ENCODE measurements at places on chromosomes 5 and 9. TPM values are rescaled to one million over a fixed set of nuclear protein-coding genes. Genes with fewer than 3 reads are reported as not detected.

DNA sequence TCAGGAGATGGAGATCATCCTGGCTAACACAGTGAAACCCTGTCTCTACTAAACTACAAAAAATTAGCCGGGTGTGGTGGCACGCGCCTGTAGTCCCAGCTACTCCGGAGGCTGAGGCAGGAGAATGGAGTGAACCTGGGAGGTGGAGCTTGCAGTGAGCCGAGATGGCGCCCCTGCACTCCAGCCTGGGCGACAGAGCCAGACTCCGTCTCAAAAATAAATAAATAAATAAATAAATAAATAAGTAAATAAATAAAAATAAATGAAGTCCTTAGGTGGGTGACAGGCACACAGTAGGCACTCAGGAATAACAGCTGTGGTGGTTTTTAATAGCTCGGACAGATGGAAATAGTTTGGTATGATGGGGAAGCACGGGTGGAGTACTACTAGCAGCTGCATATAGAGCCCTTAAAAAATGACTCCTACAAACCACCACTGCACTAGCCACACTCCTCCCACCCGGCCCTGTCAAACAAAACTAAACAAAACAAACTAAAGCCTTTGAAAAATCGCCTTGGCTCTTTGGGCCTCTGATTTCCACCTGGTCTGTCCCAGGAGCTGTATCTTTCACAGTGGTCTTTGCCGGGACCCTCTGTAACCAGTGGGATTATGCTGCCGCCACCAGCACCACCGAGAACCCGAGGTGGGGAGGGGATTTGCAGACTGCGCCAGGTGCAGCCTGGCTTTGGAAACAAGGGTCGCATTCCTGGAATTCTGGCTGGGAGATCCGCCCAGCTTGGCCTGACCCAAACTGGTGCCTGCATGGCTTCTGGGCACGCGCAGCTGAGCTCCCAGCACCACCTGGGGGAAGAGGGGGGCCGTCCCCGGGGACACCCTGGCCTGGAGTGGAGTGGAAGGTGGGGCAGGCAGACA, 5.1 kb upstream of the WDR5 start:
- peak; percentile 60 for DNase-seq

GRCh38 chr5:174376726-174377373, 331.3 kb downstream of the NSG2 start:
- no peak for DNase-seq

DNA sequence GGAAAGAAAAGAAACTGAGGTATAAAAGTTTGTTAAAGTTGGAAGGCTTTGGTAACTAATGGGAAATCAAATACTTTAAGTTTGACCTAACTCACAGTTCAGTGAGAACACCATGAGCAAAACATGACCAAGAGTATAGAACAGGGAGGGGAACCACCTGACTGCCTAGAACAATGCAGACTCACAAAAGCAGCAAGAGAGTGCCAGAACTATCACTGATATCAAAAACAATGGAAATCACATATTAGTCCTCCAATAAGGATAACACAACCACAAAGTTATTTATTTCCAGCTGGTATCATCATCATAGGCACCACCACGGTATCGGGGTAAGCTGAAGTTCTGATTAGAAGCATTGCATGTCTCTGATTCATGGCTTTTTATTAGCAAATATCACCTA, 77.5 kb downstream of the TRPM6 start:
- DNase-seq = peak; percentile 7

GRCh38 chr9:99663297-99663696, 158.4 kb upstream of the NR4A3 start:
- no peak for DNase-seq

- DNase-seq = peak; percentile 57
Observed at GRCh38 chr9:545480-545879, 296.0 kb upstream of the DMRT1 start.

- DNase-seq = no peak
Observed at GRCh38 chr5:180499684-180500083, 5.5 kb downstream of the CNOT6 start.

GRCh38 chr5:162174358-162174974, 106.9 kb downstream of the GABRG2 start:
- DNase-seq = no peak

DNA sequence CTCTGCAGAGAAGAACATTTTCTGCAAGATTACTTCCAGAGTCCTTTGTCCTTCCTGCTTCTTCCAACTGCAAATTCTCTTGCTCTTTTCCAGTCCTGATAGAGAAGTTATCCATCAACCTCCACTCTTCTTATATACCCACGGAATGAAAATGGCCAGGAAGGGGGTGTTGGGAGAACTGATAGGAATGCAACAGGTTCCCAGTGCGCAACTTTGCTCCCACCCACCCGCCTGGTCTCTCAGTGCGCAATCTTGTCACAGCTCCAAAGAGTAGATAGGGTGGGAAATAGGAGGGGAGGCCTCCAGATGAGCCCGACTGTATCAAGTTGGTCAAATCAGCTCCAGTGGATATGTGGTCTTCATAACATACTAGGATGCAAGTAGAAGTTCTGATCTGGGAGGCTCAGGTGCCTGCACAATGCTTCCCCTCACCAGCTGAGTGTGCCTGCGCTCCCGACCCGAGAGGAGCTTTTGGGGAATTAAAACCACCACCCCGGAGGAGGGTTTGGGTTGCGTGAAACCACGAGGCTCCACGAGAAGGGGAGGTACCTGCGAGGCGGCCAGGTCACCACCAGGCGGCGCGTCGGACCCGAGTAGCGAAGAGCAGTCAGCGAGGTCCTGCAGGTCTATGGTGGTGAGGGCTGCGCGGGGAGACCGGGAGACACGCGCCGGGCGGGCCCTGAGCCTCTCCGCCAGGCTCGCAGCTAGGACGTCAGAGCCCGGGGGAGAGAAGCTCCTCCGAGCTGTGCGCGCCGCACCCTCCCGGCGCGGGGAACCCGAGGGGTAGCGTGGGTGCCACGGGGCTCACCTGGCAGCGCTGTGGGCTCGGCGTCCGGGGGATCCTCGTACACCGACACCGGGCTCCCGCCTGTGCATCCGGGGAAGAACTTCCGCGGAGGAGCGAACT, 835 bp downstream of the MCIDAS start:
- DNase-seq = peak; percentile 25

DNA sequence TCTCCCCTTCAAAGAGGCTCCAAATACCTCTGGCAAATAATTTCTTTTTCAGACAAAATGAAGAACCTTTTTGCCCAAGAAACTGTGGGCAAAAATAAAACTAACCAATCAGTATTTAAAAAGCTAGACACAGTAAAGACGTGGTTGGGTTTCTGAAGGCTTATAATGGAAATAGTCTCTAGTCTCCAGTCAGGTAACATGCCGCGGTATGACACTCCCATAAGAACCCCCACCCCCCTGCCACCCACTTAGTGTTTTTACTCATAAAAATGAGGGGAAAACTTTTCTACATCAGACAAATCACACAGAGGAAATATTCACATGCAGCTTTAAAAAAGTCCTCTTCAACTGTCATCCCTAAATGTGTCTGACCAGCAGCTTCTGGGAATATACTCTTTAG, 105.3 kb downstream of the THBS4 start:
- DNase-seq = no peak

DNA sequence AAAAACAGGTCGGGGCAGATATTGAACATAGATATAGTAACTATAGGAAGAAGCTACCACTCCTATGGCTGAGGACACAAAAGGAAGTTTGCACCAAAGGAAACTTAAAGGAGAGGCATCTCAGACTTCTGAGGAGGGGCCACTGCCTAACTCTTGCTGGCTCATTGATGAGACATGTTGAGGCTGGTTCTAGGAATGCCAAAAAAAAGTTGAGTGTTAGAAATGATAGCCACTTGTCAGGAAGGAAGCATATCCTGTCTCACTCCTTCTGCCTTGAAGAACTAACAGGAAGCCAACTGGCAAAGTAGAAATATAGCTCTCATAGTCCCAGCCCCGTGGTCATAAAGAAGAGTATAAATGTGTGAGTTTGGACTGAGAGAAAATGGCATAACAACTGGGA, 23.3 kb upstream of the STOM start:
- no peak for DNase-seq

DNA sequence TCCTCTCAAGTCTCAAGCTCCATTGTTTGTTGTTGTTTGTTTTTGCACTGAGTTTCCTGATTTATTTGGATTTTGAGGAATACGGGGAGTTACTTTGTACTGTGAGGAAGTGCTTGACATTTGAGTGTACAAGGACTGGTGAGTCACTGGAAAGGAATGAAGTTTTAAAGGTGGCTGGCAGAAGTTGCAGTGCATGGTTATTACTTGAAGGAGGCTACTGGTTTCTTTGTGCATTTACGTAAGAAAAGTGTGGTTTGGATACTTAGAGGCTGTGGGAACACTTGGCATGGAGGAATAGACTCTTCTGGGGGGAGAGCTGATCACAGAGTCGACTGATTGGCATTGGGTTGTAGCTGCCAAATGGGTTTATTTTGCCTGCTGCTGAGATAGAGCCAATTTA, 919.0 kb downstream of the TAF11L14 start:
- DNase-seq = no peak

GRCh38 chr9:89740722-89741121, 135.9 kb downstream of the GADD45G start:
- no peak for DNase-seq

DNA sequence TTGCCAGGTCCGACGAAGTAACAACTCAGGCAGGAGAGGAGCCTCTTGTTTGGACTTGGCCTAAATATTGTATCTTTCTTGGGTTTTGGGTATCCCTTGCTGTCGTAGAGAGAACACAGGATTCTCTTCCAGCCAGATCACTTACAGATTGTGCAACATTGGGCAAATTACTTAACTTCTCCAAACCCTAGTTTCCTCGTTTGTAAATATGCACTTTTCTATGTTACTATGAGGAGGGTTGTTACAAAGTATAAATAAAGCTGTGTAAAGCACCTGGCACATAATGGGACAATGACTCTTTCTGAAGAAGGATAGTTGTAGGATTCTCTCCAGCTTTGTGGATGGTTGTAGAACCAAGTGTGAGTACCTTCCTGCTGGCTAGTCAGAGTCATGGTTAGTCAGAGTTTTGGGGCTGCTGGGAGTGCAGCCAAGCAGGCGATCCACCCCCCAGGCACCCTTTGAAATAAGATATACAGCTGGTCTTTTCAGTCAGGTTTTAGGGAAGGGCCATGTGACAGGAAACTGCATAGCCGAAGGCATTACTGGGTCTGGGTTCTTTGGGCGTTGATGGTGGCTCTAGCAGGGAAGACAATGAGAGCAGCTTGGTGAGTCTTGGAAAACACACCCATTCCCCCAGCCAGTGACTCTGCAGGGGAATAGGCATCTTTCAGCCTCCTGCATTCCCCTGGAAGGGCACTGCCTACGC, 49.9 kb upstream of the GDNF start:
- DNase-seq = peak; percentile 63

Gene FGF10
- total RNA-seq = 1.2 TPM

Gene OCLN
- 3.0 TPM for total RNA-seq

- DNase-seq = peak; percentile 18
Observed at GRCh38 chr5:10625700-10626472, 62.0 kb downstream of the ANKRD33B start.

GRCh38 chr9:33620738-33621439, 96.8 kb downstream of the ANKRD18B start:
- peak; percentile 70 for DNase-seq

DNA sequence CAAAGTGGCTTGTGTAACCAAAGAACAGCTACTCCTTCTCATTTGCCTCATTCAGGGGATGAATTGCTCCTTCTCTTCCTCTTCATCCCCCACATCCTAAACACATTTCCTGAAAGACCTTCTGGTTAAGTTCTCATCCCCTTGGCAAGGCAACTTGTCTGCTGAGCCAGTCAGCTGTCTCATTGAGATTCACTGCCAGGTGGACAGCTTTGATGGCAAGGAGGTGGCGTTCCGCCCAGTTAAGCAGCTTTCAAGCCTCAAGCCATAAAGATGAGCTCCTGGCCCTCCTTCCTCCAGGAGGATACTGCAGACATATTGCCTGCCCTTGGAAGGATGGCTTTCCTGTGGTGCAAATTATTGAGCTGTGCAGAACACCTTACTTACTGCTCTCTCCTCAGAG, 448.6 kb upstream of the MPDZ start:
- no peak for DNase-seq

Gene GALNT12
- total RNA-seq = 138 TPM

GRCh38 chr5:56128113-56128512, 105.0 kb downstream of the ANKRD55 start:
- no peak for DNase-seq

DNA sequence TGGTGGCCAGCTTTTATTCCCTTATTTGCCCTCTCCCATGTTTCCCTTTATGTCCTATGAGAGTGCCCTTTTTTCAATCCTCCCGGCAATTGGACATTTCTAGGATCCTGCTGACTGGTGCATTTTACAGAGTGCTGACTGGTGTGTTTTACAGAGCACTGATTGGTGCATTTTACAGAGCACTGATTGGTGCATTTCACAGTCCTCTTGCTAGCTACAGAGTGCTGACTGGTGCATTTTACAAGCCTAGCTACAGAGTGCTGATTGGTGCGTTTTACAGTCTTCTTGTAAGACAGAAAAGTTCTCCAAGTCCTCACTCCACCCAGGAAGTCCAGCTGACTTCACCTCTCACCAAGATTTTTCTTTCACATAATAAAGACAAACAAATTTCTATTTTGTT, 15.4 kb upstream of the FANCC start:
- DNase-seq = no peak

DNA sequence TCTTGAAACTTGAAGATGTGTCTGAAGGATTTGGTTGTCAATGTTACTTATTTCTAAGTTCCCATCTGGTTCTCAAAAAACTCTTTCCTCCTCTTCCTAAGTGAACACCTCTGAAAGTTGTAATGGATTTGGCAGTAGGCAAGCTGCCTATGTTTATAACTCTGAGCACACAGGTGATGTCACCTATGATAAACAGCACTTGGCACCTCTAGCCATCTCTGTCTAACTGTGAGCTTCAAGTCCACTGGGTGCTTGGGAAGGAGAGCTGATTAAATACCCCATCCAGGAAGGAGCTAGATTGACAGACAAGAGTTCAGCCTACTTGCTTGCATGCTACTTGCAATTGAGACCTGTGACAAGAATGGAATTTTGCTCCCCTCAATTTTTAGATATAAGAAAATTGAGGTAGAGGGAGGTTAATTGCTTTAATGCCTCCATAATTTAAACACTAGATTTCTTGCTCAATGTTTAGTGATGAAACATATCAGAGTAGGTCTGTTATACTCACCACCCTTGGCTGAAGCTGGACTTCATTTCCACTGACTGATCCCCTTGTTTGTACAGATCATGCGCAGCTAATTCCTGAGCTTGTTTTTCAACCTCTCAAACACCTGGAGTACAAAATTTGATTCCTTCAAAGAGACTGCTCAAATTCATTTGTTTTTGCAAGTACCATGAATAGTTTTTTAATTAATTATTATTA, 49.9 kb downstream of the PDE4D start:
- DNase-seq = no peak

GRCh38 chr5:89399548-89399947, 516.6 kb upstream of the MEF2C start:
- DNase-seq = peak; percentile 52

Gene ANXA6
- total RNA-seq = 194 TPM

GRCh38 chr5:102651466-102651865, 103.6 kb upstream of the PAM start:
- DNase-seq = no peak

- peak; percentile 6 for DNase-seq
Observed at GRCh38 chr5:89120719-89121118, 237.7 kb upstream of the MEF2C start.

GRCh38 chr5:142073362-142073988, 35.1 kb upstream of the NDFIP1 start:
- DNase-seq = no peak

Gene DBH
- not detected for total RNA-seq

Gene DPH7
- 20.2 TPM for total RNA-seq

All from fibroblast of the aortic adventitia (primary cell).